ENCODE measurements at places on chromosomes 7 and 10. TPM values are rescaled to one million over a fixed set of nuclear protein-coding genes. Genes with fewer than 3 reads are reported as not detected.

GRCh38 chr7:88172842-88173241 is 47.0 kb downstream of the SRI start:
- no peak for DNase-seq

DNA sequence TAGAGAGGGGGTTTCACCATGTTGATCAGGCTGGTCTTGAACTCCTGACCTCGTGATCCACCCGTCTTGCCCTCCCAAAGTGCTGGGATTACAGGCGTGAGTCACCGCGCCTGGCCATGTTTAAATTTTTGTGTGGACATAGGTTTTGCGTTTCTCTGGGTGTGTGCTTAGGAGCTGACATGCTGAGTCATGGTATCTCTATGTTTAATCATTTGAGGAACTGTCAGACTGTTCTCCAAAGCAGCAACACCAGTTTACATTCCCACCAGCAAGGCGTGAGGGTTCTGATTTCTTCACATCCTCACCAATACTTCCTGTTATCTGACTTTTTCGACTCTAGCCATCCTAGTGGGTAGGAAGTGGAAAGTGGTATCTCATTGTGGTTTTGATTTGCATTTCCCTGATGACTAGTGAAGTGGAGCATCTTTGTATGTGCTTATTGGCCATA is 153.7 kb downstream of the DNAJB6 start:
- DNase-seq, result peak; percentile 75

DNA sequence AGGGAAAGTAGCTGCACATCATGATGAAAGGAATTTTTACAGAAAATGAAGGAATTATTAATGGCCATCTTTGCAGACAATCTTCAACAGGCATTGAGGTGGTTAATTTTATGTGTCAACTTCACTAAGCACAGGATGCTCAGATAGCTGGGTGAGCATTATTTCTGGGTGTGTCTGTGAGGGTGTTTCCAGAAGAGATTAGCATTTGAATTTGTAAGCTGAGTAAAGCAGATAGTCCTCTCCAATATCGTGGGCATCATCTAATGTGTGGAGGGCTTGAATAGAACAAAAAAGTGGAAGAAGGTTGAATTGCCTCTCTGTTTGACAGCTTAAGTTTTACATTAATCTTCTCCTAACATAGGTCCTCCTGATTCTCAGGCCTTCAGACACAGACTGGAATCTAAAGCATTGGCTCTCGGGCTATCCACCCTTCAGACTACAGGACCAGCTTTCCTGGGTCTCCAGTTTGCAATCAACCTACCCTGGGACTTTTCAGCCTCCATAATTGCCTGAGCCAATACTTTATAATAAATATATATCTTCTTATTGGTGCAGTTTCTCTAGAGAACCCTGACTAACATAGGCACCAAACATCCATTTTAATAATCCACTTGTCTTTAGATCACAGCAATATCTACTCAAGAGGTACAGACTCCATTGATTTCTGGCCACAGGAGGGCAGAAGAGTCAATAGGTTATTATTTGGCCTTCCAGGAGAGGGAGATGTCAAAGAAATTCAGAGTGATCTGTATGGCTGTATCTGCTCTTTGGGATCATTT is 10.5 kb upstream of the CRPPA start:
- DNase-seq, result peak; percentile 46

- DNase-seq, result no peak
Observed at GRCh38 chr7:72316148-72316547, 96.0 kb downstream of the CALN1 start.

- no peak for DNase-seq
Observed at GRCh38 chr7:73892003-73892999, 31.3 kb downstream of the TMEM270 start.

- DNase-seq, result no peak
Observed at GRCh38 chr10:52020173-52020572, 293.9 kb upstream of the DKK1 start.

DNA sequence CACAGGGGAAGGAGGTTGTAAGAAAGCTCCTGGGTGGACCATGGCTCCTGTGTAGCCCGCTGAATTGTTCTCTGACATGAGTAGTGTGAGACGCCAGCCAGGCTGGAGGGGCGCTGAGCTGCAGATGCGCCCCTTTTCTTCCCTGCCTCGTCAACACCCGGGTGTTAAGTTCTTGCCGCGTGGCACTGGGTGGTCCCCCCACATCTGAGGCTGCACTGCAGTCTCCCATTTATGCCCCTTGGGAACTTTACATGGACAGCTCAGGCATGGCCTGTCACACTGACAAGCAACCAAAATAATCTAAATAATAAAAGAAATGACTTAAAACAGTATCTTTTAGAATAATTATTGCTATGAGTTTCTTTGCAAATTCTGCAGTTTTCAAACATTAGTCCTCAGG is 34.6 kb upstream of the HSPA12A start:
- no peak for DNase-seq

DNA sequence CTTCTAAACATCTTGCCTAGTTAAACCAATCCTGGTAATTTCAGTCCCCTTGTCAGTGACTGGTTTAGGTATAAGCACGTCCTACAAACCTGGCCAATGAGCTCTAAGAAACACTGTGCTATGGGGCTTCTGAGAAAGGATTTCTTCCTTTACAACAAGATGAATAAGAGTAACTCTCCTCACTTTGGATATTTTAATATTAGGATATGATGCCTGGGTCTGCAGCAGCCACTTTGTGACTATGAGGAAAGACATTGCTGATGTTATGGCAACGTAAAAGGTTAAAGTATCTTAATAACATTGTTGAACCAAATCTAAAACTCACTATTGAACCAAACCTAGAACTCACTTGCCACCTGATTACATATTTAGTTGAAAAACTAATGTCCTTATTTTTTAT is 26.5 kb upstream of the EPC1 start:
- no peak for DNase-seq

GRCh38 chr7:50185208-50185607 is 92.2 kb upstream of the ZPBP start:
- no peak for DNase-seq

Gene AMZ1
- total RNA-seq, result 0.05 TPM

- DNase-seq, result no peak
Observed at GRCh38 chr10:27503498-27504006, 552 bp upstream of the RAB18 start.

DNA sequence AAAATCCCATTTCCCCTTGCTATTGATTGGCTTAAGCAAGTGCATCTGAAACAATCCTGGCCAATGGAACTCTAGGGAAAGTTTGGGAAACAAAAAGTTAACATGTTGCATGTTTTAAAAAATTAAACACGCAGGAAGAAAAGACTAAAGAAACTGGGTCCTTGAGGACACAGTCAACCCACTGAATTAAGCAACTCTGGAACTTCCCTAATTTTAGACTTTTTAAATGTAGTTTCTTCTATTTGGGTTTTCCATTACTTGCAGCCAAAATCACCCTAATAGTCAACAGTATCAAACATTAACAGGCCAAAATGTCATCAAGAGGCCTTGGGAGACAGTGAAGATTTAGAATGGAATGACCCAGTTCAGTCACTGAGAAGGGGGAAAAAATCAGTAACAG is 40.6 kb downstream of the OSBPL3 start:
- DNase-seq, result no peak

DNA sequence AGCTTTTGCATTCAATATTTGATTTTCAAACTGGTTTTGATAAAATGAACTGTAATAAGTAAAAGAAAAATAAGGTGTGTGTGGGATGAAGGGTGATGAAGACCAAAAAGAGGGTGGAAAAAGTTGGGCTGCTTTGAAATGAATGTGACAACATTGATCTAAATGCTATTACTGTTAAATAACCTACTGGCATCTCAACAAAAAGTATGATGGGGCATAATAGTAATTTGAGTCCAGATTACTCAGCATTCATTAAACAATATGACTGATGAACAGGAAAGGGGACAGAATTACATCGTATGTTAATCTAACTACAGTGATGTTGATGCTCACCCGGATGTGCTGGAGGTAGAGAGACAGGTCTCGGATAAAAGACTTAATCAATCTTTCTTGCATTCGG is 112.2 kb downstream of the ABCC2 start:
- DNase-seq, result no peak

Gene SFTPA2
- total RNA-seq, result not detected

- peak; percentile 39 for DNase-seq
Observed at GRCh38 chr10:104614245-104614831, 26.8 kb upstream of the SORCS3 start.

Gene CYTH3
- 0.74 TPM for total RNA-seq

Gene GJD4
- total RNA-seq, result not detected

GRCh38 chr7:74039337-74039736 is 11.4 kb downstream of the ELN start:
- no peak for DNase-seq

Gene EPO
- not detected for total RNA-seq

DNA sequence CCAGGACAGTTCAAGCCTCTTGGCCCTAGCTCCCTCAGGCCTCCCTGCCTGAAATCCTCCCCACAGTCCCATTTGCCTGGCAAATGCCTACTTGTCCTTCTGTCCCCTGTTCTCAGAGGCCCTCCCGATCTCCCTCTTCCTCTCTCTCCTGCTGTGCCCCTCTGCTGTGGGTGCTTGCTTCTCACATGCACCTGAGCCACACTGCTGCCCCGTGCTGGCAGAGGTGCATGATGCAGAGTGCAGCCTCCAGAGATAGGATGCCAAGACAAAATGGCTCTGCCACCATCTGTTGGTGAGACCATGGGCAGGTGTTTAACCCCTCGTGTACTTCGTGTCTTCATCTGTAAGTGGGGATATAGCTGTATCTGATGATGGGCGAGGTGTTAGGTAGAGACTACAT is 158.4 kb downstream of the RGS10 start:
- no peak for DNase-seq

- no peak for DNase-seq
Observed at GRCh38 chr7:80830010-80830409, 88.8 kb downstream of the SEMA3C start.

Gene TRIM50
- total RNA-seq, result not detected

DNA sequence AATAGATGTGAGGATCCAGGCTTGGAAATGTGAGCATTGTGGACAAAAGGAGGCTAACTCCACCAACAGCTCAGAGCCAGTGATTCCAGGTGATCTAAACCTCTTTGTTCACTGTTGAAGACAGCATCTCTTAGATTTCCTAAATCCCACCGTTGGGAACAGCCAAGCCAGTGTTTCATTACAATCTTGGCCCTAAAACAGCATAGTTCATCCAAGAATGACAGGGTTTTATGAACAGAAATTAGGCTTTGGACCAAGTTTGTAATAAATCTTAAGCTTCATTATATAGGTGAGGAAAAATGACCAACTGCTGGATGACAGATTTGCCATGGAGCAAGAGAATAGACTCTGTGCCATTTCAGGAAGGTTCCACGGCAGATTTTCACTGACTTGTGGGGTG is 65.8 kb downstream of the MTURN start:
- no peak for DNase-seq

GRCh38 chr10:116665541-116666125 is 44.9 kb downstream of the PNLIPRP2 start:
- DNase-seq, result no peak

DNA sequence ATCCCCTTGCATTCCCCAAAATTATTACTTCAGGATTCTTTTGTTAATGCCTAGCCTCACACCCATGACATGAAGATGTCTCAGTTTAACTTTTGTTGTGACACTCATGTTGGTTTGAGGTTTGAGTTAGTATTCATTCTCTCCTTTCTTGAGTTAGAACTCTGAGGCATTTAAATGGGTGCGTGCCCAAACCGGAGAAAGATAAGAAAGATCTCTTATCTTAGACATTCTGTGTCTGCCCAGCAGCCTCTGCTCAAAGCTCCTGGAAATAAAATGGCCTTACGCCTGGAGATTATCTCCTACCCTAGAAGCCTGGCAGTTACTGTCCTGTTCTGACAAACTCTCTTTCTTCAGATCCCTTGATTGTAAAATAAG is 26.3 kb downstream of the WBP1L start:
- DNase-seq, result no peak

DNA sequence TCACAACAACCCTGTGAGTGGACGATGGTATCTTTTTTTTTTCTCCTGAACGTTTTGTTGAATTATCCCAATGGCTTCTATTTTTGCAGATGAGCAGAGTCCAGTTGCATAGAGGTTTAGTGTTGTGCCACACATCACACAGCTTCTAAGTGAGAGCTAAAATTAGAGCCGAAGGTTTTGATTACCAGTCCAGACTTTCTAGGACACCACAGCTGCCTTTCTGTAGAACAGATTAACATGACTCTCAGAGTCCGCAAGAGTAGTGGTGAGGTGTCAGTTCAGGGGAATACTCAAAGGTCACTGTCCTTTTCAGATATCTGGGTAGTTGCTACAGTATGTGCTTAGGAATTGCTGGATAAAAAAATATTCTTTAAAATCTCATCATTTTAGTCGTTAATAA is 13.8 kb downstream of the SGPL1 start:
- DNase-seq, result no peak

- DNase-seq, result no peak
Observed at GRCh38 chr7:103524042-103524907, 78.3 kb upstream of the SLC26A5 start.

- DNase-seq, result no peak
Observed at GRCh38 chr7:116780521-116780920, 81.9 kb upstream of the CAPZA2 start.

DNA sequence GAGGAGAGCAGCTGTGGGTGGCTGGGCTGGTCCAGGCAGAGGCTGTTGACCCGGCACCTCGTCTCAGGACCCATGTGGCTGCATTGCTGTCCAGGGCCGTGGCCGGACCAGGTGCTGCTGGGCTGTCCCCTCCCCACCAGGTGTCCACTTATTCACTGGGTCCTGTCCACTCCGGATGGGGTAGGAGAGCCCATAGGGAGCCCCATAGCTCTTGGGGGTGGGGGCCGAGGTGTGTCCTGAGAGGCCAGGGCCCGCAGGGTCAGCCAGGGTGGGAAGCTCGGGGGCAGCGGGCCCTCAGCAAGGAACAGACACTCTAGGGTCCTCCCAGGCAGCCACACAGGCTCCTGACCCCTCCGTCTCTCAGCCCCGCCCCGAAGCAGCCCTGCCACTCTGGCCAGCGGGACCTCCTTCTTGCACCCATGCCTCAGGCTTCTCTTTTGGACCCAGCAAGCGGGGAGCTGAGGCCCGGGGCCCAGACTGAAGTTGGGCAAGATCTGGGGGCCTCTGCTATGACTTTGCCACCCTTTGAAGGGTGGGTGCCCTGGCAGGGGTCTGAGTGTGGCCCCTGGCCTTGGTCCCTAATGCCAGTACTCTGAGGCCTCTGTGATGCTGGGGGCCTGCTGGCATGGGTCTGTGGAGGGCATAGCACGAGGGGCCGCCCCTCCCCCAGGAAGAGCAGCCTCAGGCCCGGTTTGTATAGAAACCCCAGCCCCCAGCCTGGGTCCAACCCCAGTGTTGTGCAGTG is 86.4 kb downstream of the NKX6-2 start:
- DNase-seq, result no peak
